CD8-positive, alpha-beta memory T cell (primary cell): ENCODE measurements at places on chromosomes 3 and 15. TPM values are rescaled to one million over a fixed set of nuclear protein-coding genes. Genes with fewer than 3 reads are reported as not detected.

DNA sequence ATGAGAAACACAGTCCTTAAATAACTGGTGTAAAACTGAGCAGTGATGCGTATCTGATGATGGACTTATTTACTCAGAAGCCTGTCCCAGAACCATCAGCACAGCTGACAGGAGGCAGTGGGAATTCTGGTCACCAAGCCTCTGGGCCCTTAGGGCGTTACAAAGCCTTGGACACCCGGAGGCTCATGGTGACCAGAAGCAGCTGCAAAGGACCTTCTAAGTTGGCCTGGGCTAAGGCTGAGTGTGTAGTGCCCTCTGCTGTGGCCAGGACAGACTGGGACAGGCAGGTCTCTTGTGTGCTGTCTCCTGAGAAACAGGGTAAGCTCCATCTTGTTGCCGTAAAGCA, 168.9 kb downstream of the ATP10A start:
- DNase-seq = no peak
- no peak overlapping the region for H3K27ac ChIP-seq

- H3K4me1 ChIP-seq = no peaks in the 10 kb centered on the region
- no peaks in the 10 kb centered on the region for H3K27me3 ChIP-seq
- H3K4me3 ChIP-seq = no peak overlapping the region
- no peaks in the 10 kb centered on the region for H3K36me3 ChIP-seq
- DNase-seq = no peak
Observed at GRCh38 chr3:190442240-190442639, 7.5 kb downstream of the TMEM207 start.

- H3K27me3 ChIP-seq = no peaks in the 10 kb centered on the region
- H3K4me1 ChIP-seq = no peaks in the 10 kb centered on the region
- H3K27ac ChIP-seq = no peak overlapping the region
- H3K4me3 ChIP-seq = no peak overlapping the region
- no peak for DNase-seq
Observed at GRCh38 chr3:102926618-102927017, 491.8 kb downstream of the ZPLD1 start.

DNA sequence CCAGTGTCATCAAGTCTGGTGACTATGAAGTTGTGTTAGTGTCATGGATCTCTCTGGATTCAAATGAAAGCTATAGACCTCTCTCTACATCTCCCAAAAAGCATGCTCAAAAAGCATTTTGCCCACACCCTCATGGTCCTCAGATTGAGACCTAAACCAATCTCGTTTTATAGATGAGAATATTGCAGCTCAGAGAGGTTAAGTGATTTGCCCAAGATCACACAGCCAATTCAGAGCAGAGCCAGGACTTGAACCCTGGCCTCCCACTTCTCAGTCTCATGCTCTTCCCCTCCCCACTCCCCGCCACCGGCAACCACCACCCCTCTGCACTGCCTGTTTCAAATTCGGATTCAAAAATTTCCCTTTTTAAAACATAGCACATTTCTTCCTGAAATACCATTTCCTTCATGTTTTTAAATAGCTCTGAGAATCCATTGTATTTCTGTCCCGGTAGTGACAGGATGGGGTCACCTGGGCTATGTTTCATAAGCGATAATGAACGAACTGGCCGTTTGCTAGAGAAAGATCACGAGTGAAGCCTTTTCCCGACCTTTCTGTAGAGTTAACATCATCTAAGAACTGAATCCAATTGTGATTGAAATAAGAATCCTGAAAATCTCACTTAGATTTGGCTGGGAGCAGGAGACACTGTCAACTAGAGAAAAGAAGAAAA, 769 bp downstream of the SSUH2 start:
- H3K27me3 ChIP-seq = no peaks in the 10 kb centered on the region
- H3K27ac ChIP-seq = no peak overlapping the region
- no peaks in the 10 kb centered on the region for H3K36me3 ChIP-seq
- DNase-seq = no peak

DNA sequence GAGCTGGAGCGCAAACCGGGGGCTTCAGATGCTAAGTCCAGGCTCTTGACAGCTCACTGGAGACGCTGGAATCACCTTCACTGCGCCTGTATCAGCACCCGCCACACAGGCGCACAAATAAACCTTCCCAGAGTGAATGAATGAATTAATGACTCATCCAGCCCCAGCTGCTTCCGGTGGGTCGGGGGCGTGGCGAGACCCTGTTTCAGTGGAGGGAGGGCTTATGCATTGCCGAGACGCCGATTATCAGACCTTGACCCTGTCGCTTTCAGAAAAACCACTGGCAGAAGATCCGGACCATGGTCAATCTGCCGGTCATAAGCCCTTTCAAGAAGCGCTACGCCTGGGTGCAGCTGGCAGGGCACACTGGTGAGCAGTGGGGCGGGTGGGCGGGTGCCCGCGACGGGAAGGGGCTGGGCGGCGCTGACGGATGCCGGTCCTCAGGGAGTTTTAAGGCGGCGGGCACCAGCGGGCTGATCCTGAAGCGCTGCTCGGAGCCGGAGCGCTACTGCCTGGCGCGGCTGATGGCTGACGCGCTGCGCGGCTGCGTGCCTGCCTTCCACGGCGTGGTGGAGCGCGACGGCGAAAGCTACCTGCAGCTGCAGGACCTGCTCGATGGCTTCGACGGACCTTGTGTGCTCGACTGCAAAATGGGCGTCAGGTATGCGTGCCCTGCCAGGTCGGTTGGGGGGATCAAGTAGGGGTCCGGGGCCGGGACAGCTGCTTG, 7.7 kb downstream of the ITPKA start:
- no peak overlapping the region for H3K27ac ChIP-seq
- H3K27me3 ChIP-seq = peaks cover 33% of the 10 kb centered on the region
- peak overlapping the region; percentile 47 for H3K4me3 ChIP-seq
- peaks cover 17% of the 10 kb centered on the region for H3K4me1 ChIP-seq

Gene RTP1
- polyA plus RNA-seq = not detected

DNA sequence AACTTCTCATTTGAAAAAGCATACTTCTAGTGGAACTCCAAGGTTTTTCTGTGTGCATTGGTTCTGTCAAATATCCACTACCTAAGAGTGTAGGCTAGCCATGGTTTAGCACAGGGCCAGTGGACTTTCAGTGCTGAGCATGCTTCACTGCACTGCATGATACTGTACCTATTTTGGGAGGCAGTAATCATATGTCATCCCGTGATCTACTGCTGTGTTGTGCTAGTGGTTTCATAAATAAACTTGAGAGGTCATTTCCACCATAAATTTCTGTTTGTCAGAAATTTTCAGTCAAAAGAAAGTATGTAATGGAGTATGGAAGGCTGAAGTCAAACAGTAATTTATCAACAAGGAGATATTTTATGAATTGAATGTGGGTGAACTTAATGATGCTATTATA, 203.6 kb downstream of the ROBO1 start:
- no peaks in the 10 kb centered on the region for H3K36me3 ChIP-seq
- H3K27ac ChIP-seq = no peak overlapping the region

GRCh38 chr3:133191818-133192217, 153.6 kb downstream of the TMEM108 start:
- H3K4me3 ChIP-seq = no peak overlapping the region
- H3K27me3 ChIP-seq = no peaks in the 10 kb centered on the region
- no peak overlapping the region for H3K27ac ChIP-seq
- H3K36me3 ChIP-seq = no peaks in the 10 kb centered on the region
